Lower leg skin (tissue), 4 donors: ENCODE measurements at places on chromosomes 3 and 15.

DNA sequence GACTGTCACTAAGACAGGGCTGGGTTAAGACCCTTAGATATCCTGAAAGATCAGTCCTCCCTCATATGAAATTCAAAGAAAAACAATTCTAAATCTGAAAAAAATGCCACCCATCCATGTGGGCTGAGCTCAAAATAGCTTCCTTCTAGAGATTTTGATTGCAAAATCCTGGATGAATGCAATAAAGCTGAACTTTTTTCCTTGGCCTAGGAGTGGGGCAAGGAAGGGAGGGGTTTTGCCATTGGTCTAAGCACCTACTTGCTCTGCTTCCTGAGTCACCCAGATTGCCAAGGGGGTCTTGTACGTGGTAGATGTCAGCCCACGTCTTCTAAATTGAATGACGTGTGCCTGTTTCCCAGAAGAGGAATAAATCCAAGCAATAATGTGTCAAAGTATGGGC, 15.3 kb upstream of the SMAD3 start:
- no peak for DNase-seq

- DNase-seq: no peak
Observed at GRCh38 chr3:123423806-123424205, 25.1 kb downstream of the ADCY5 start.

- no peak for DNase-seq
Observed at GRCh38 chr3:31748281-31748932, 215.7 kb downstream of the STT3B start.

DNA sequence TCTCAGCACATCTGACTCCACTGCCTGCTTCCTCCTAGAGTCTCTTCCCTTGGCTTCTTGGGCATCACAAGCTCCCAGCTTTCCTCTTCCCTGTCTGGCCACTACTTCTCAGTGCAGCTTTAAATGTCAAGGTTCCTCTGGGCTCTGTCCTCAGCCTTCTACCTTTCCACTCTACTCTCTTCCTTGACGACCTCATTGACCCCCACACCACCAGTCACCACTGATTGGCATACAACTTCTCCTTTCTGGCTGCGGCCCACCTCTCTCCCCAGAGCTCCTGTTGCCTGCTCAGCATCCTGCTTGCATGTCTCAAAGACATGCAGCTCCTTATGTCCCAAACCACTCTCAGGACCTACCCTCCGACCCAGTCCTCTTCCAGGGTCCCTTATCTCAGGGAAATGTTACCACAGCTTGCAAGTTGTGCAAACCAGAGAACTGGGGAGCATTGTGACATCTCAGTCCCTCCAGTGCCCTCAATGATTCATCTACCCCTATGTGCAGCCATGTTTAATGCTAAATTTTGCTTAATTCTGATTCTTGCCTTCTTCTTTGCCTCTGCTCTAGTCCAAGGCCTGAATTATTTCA, 49.9 kb downstream of the TRPM1 start:
- no peak for DNase-seq

DNA sequence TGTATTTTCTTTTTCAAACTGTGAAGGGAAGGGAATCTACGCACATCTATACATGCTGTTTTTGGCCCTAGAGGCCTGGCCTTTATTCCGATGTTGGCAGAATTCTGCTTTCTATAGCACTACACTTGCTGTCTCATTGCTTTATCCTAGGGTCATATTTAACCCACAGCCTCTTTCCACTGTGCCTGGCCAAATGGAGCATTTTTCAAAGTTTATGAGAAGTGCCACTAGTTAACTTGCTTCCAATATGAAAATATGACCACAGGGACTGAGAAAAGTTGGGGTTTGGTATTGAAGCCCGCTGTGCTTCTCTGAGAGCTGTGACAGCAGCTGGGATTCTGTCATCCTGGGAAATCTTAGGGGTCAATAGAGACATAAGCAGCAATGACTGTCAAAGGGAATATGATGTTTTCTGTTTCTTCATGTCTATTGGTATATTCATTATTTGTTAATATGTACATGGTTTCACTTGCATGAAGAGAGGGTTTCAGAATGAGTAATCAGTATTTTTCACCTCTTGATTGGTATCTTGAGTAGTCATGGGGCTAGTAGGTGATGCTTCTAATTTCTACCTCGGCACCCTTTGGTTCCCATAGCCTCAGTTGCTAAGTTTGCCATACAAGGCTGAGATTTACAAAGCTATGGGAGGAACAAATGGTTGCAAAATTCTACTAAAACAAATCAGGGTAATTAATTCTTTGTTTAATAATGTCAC, 275.8 kb upstream of the RBMS3 start:
- no peak for DNase-seq

GRCh38 chr15:62983956-62984355, 58.6 kb upstream of the TPM1 start:
- DNase-seq: no peak

GRCh38 chr3:13008155-13008995, 64.9 kb downstream of the IQSEC1 start:
- DNase-seq: no peak

DNA sequence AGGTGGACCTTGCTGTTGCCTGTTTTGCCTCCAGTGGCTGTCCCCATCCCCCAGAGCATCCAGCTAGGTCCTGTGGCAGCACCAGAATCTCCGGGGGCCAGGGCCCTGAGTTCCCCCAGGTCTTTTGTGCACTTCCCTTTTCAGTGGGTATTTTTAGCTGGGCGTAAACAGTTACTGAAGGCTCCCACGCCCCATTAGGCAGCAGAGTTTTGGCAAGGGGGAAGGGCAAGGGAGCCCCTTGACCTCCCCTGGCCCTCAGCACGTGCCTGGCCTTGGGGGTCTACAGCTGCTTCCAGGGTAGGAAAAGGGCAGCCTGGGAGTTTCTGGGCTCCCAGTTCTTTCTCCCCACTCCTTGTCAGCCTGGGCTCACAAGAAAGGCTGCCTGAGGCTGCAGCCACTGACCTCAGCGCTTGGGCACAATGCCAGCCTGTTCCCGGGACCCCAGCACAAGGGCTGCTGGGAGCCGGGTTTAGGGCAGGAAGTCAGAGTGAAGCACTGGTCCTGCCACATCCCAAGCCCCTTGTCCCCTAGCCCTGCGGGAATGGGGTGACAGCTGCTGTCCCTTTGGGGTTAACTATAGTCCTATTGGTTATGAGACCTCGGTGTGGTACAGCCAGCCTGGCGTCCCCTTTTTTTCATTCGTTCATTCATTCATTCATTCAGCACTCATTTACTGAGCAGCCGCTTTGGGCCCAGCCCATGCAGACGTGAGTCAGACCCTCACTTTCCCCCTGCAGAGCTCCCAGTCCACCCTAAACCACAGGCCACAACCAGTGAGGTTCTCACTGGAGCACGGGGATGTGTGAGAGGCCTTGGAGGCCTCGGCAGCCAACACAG, 8.4 kb downstream of the CSK start:
- DNase-seq: no peak

DNA sequence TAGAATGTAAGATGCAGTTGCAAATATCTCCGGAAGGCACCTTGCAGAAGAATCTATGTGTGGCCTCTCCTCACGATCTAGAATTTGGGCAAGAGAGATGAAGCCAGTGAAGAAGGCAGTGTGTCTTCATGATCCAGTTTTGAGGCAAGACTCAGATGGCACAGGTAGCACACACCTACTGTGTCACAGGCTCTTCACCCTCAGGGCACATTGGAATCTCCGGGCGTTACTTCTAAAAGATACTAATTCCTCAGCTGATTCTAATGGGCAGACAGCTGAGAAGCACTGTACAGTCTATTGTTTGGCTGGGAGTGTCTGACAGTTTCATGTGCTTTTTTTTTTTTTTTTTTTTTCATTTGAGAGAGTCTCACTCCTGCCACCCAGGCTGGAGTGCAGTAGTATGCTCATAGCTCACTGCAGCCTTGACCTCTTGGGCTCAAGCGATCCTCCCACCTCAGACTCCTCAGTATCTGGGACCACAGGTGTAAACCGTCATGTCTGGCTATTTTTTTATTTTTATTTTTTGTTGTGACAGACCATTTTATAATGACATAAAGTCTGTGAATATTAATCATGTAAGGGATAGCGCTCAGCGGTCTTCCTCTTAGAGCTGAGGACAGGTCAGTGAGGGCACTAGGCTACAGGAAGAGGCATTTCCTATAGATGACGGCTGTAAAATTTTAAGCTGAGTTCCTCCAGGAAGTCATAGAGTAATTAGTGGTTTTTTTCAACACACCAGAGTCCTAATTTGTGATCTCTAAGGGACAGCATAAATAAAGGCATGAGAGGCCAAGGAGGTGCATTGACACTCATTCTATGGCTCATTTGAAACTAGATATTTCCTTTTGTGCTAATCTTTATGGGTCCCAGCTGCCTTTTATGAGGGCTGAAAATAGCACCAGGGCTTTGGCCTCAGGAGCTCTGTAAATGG, 4.0 kb downstream of the C3orf52 start:
- no peak for DNase-seq

GRCh38 chr15:32998182-32998581, 196.3 kb downstream of the FMN1 start:
- no peak for DNase-seq

DNA sequence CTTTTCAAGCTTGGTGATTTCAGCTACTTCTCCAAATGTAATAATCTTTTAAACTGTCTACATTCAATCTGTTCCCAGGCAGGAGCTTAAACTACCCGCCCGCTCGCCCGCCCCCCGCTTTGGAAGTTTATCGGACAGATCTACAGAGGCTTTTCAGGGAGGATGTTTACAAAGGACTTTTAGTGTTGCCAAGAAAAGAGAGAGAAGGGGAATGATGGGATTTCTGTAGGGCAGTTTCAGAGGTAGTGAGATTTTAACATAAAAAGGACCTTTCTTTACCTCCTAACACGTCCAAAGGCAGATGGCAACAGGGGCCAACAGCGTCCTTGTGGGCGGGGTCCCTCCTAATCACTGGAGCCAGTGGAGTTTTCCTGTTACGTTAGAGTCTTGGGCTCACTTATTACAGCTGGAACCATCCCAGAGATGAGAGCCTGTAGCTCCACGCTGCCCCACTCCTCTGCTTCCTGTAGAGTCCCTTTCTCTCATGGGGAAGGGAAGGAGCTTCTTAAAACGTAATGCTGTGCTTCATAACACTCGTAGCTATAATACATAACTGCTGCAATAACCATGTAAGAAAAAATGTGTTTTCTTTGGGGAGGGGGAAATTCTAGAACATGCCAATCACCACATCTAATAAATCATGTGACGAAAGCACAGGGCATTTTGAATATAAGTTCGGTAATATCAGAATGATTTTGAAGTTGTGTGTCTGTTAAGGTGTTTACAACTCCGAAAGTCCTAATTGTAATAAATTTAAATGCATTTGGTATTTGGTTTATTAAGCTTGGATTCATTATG, 30.9 kb downstream of the HES1 start:
- no peak for DNase-seq

GRCh38 chr15:100373120-100373896, 31.5 kb upstream of the ADAMTS17 start:
- no peak for DNase-seq

DNA sequence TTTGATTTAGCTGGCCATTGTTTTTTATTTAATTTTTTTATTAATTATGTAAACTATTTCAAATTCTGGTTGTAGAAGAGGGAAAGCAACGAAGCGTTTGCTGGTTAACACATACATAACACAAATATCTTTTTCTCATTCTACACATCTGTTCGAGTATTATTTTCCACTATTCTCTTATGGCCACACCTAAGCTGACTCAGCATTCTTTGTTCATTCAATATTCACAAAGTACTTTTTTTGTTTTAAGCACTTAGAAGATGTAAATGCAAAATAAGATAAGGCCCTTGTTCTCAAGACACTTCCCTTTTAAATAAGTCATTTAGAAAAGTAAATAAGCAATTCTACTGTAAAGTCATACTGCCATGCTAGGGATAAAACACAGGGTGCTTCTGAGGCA, 45.4 kb downstream of the CADM2 start:
- no peak for DNase-seq

GRCh38 chr3:112786002-112786590, 60.6 kb downstream of the CD200R1L start:
- no peak for DNase-seq

DNA sequence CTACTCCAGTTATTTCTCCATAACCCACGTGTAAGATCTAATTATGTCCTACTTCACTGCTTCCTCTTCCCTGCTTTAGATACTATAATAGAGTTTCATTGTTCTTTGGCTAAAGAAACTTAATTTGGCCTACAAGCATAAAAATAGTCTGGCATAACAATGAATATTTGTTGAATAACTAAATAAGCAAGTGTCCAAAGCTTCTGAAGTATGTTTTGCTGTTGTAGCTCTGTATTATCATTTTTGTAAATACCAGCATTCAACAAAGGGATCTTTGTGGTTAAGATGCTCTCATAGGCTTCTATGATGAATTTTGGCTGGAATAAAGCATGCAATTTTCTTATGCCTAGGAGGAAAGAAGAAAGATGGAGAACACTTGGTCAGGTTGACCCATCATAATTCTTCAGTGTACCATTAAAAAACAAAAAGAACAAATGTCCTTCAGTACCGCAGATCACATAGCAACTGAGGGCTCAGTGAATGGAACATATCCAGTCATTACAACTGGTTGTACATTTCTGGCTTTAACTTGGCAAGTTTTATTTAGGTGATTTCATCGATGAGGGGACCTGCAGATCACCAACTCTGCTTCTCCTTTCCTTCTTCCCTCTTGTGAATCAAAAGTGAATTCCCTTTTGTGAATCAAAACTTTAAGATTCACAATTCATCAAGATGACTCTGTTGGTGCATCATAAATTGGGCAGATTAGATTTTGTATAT, 465.9 kb upstream of the TGFBR2 start:
- no peak for DNase-seq

GRCh38 chr3:127276396-127276795, 11.4 kb downstream of the PRR20G start:
- DNase-seq: no peak

- DNase-seq: no peak
Observed at GRCh38 chr15:100588638-100589242, 13.2 kb downstream of the LINS1 start.
